ENCODE measurements at places on chromosomes 4 and X. TPM values are rescaled to one million over a fixed set of nuclear protein-coding genes. Genes with fewer than 3 reads are reported as not detected.

The AR gene
- total RNA-seq, result 3.2 TPM

The GAGE12C gene
- not detected for total RNA-seq

The CT45A7 gene
- not detected for total RNA-seq

The MAP7D3 gene
- total RNA-seq, result 10.5 TPM

The SLC2A9 gene
- total RNA-seq, result 0.31 TPM

The STS gene
- 2.2 TPM for total RNA-seq

The SH3D19 gene
- 25.8 TPM for total RNA-seq

The CENPVL2 gene
- not detected for total RNA-seq

The TMPRSS11A gene
- total RNA-seq, result not detected

The MYL5 gene
- 12.6 TPM for total RNA-seq

The XK gene
- 0.38 TPM for total RNA-seq

The ARSJ gene
- 4.3 TPM for total RNA-seq

The PRPS1 gene
- total RNA-seq, result 96.5 TPM

The ADGRL3 gene
- total RNA-seq, result 0.05 TPM

The FAM47E gene
- total RNA-seq, result 0.27 TPM

The TMEM154 gene
- 0.02 TPM for total RNA-seq

The GSTCD gene
- total RNA-seq, result 4.7 TPM

The DSPP gene
- not detected for total RNA-seq

The SH3BGRL gene
- total RNA-seq, result 39.9 TPM

The CFAP47 gene
- total RNA-seq, result 0.02 TPM

The SH2D1A gene
- not detected for total RNA-seq

The CWH43 gene
- not detected for total RNA-seq

The CXorf49 gene
- not detected for total RNA-seq

The GAGE13 gene
- total RNA-seq, result not detected
